ENCODE measurements at places on chromosomes 6 and 20.
A peak's percentile ranks its signal among the peaks of the same experiment; 100 is the strongest.

DNA sequence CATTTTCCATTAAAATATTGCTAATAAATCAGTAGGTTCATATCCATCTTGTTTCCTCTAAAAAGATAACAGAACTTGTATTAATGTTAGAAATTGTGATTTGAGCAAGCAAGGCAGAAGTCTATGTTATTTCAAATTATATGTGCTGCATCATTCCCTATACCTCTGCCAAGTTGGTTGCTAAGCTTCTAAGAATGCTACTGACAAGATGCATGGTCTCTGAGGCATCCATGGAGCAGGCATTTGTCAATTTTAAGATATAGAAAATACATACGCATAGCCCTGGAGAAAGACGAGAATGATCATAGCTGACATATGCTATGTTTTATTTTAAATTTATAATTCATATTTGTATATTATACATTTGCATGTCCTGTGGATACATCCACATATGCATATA lies 168.3 kb upstream of the THEMIS start:
- DNase-seq = no peak

- DNase-seq = no peak
Observed at GRCh38 chr6:22497276-22497675, 72.1 kb upstream of the HDGFL1 start.

DNA sequence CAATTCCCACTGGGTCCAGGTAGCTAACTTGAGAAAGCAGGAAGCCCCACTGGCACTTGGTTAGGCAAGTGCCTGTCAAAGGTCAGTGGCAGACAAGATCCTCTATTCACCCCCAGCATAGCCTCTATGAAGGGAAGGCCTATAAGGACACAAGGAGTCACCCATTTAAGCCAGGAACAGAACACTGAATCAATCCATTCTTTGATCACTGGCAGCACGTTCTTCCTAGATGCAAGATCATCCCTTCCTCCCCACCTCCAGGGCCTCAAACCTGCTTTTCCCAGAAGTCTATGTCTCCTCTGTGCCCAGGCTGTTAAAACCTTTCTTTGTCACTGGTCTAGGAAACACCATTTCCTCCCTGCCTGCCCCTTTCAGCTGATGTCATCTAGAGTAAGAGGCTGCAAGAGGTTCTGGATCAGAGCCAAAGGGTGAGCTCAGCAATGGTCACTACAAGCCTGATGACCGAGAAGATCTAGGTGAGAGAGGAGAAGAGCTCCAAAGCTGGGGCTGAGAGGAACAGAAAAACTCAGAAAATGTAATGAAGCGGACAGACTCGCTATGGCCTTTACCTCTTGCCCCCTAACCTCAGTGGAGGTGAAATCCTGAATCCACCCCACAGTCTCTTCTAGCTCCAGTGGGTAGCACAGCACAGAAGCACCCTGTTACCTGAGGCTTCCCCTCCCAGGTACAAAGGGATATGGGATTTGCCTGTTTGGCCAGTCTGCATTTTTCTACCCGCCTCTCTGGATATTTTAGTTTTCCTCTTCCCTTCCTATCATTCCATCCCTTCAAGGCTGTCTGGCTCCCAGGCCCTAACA lies 1.8 kb downstream of the GTPBP2 start:
- DNase-seq = peak; percentile 97

DNA sequence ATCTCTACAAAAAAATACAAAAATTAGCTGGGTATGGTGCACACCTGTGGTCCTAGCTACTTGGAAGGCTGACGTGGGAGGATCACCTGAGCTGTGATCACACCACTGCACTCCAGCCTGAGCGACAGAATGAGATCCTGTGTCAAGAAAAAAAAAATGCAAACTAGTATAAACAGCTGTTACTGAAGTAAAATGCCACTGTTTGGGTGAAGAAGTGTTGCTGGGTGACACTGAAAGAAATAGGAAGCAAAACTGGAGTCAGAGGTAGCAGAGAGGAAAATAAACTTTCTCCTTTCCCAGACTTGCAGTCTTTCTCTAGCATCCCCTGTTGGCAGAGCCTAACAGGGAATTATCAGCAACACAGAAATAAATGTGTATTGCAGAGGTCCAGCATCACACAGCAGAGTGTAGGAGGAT lies 241.2 kb upstream of the PREP start:
- no peak for DNase-seq

DNA sequence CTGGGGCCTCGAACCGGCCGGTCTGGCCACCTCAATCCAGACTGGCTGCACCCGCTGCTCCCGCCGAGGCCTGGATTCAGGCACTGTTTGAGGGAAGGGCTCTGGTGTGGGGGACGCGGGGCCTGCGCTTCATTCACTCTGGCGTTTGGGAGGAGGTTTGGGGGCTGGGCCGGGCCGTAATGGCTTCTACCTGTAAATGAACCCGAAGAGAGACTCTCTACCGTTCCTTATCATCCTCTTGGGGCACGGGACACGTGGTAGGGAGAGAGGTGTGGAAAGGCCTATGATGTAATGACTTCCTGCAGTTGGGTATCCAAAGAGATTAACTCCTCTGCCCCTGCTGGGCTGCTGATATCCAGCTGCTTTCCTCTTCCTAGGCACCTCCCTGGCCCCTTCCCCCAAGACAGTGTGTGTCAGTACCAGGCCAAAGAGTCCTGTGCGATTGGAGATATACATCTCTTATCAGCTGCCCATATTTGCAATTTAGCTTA lies 1.8 kb downstream of the FOXO3 start:
- peak; percentile 58 for DNase-seq

All from inflammatory macrophage treated with lipopolysaccharide for 1 hour (primary cell).